ENCODE measurements at places on chromosomes 11 and 22.

DNA sequence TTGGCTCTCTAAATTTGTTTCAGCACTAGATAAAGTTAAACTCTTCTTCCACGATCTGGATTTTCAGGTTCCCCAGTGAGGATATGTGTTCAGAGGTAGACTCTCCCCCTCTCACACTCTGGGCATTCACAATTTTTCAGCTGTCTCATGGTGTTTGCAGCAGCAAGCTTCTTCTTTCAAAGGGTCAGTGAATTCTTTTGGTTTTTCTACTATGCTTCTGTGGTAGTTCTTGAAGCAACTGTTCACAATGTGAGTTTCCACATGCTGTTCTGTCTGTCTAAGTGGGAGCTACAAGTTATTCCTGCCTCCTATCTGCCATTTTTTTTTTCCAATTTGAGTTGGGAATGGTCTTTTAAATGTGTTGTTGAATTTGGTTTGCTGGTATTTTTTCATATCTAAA, 25.4 kb downstream of the CNTF start:
- DNase-seq = no peak

GRCh38 chr22:40021401-40022000, 26.7 kb downstream of the FAM83F start:
- no peak for DNase-seq

- no peak for DNase-seq
Observed at GRCh38 chr11:70207531-70208131, 4.5 kb downstream of the FADD start.

DNA sequence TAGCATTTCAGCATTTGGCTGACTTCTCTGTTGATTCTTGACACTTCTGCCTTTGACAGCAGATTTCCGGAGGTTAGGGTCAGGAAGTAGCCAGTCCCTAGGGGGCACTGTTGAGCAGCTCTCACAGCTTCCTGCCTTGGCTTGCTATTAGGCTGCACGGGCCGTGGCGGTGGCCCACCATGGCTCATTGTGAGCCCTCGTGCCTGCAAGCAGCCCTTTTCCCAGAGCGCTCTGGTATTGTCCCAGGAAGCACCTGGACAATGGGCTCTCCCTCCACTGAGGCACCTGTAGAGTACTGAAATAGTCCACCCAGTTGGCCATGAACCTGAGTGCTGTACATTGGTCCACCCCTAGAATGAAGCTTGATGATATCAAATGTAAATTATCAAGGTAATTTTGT, 100.2 kb upstream of the GAL start:
- peak; percentile 41 for DNase-seq

GRCh38 chr11:67442504-67443404, 522 bp downstream of the CORO1B start:
- DNase-seq = no peak

GRCh38 chr22:45428391-45429385, 15.2 kb downstream of the RIBC2 start:
- no peak for DNase-seq

DNA sequence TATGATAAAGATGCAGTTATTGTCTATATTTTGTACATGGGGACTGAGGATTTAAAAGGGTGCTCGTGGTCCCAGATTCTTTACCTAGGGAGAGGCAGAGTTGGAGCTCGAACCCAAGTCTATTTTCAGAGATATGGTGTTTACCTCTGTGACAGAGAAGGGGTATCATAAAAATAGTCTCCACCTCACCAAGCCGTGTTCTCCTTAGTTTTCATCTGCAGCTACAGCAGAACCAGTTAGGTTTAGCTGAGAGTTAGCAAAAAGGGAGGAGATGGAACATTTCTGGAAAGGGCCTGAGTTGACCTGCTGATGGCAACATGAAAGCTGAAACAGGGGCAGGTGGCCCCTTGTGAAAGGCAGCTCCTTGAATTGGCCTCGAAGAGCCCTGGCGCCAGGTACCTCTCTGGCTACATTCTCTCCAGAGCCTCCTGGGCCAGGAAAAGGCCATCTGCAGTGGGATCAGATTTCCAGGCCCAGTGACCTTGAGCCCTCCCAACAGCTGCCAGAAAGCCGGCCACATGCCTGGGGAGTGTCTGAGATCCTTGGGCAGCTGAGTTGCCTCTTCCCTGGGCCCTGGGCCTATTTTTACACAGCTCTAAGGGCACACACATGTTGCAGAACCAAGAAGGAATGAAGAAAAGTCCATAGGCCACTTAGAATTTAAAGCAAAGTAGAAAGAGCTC, 136.6 kb downstream of the NAV2 start:
- no peak for DNase-seq

DNA sequence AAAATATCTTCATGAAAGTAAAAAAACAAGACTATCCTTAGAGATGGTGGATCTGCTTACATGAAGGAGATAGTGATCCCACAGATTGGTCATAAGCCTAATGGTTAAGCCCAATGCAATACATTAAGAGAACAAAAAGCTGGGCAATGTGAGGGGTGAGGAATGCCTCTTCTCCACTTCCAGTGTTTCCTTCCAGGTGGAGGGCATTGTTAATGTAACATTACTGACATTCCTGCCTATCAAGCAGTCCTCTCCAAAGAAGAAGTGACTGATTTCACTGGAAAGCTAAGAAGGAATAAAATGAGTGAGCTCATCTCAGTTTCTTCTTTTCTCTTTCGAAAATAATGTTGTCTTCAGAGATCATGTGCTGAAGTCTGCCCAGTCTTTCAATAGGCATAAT, 207.8 kb downstream of the RAB38 start:
- no peak for DNase-seq

- no peak for DNase-seq
Observed at GRCh38 chr11:47631473-47631872, 10.9 kb downstream of the MTCH2 start.

DNA sequence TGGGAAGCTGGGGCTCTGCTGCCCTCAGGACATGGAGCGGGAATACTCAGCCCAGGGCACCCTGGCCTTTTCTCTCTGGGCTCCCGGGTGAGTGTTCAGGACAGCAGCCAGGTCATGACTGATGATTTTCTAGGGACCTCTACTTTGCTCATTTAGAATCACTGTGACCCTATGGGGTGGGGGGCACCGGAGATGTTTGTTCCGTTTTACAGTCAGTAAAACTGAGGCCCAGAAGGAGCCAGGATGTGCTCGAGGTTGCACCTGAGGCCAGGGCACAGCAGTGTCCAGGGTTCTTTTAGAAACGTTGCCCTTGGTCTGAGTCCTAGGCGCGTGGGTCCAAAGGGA, 48.1 kb downstream of the SMIM38 start:
- DNase-seq = no peak
